Stimulated activated CD4-positive, alpha-beta T cell treated with anti-CD3 and anti-CD28 coated beads, Interleukin-2, amount 100 ng/mL, for 24 hours (primary cell): ENCODE measurements at places on chromosomes 4 and X.

GRCh38 chr4:189823591-189823990 lies 117.1 kb upstream of the FRG1 start:
- no peak for DNase-seq

GRCh38 chr4:172553216-172553615 lies 615.4 kb upstream of the GALNT7 start:
- no peak for DNase-seq

- no peak for DNase-seq
These were observed 9.0 kb downstream of the ARAP2 start for GRCh38 chr4:36235306-36235705.

DNA sequence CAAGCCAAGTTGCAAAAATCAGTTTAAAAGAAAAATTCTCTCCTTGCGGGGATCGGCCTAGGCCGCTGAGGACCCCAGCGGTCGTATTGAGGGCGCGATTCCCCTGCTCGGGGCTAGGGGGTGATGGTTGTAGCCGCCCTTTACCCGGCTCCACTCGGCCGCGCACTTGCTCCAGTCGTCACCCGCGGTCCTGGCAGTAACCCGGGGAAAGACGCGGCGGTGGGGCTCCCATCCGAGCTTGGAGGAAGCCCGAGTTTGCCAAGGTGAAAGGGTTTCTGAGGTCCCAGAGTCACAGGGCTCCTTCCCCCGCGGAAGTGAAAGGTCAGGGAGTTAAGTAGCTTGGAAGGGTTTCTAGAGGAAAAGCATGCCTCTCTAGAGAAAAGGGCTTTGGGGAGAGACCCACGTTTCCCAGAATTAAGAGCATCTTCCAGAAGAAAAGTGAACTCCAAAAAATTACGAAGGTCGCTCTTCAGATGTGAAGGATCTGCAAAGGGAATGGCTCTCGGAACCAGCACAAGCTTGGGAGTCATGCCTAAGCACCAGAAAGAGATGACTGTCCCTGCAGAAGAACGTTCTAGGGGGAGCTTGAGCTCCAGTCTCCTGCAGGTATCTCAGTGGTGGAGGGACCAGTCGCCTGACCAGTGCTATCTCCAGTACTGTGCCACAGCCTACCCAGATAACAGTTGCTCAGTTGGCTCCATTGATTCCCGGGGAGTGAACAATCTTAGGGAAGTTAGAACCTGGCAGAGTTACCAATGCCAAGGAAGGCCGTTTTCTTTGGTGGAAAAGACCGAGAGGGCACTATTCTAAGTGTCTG lies 875 bp downstream of the LAP3 start:
- DNase-seq = peak; percentile 54

- no peak for DNase-seq
These were observed 59.3 kb upstream of the SH3RF1 start for GRCh38 chr4:169330095-169330494.

GRCh38 chr4:26753617-26754016 lies 107.0 kb upstream of the STIM2 start:
- DNase-seq = no peak

DNA sequence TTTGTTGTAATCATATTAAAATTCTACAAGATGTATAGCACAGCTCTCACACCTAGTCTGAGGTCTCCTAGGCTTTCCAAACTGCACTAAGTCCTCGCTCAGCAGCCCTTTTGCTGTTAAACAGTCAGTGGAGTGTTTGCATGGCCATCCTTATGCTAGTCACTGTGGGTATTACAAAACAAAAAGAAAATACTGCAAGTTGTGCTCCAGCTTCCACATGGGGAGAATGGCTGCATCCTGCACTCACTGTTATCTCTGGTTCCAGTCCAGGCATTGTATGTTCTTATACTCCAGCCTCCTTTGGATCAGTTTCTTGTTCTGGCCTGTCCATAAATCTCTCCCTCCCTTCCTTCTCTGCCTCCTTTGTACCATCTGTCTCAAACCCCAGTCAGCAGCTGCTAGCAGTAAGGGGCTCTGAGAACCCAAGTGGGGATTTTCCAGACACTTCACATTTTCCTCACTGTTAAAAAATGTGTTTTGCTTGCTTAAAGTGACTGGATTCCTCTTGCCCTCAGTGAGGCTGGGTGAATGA lies 38.5 kb upstream of the BMP15 start:
- no peak for DNase-seq

GRCh38 chr4:190121759-190122158 lies 51.8 kb upstream of the DUX4 start:
- no peak for DNase-seq

DNA sequence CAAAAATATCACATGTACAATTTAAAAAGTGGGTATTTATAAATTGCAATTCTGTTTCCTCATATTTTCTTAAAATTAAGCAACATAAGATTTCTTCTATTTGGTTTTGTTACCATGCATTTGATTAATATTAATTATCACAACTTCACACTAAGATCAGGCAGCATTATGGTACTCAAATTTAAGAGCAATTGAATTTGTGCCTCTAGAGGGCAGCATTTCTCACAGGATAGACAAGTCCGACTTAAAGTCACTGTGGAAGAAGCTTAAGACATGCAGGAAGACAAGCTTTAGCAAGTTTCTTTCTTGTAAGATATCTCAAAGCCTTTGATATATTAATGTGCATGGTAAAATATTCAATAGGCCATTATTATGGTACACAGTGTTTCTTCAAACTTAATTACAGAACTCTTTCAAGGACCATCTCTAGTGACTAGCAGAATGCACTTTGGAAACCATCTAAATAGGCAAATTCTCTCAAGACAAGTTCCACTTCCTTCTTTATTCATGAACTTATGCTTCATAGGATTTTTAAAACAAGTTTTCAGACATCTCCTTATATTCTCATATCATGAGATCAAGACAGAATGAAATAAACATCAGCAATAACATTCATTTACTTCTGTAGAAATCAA lies 35.0 kb downstream of the FBXW7 start:
- DNase-seq = peak; percentile 60

- DNase-seq = no peak
These were observed 1615.3 kb downstream of the PCDH18 start for GRCh38 chr4:135917011-135917410.

DNA sequence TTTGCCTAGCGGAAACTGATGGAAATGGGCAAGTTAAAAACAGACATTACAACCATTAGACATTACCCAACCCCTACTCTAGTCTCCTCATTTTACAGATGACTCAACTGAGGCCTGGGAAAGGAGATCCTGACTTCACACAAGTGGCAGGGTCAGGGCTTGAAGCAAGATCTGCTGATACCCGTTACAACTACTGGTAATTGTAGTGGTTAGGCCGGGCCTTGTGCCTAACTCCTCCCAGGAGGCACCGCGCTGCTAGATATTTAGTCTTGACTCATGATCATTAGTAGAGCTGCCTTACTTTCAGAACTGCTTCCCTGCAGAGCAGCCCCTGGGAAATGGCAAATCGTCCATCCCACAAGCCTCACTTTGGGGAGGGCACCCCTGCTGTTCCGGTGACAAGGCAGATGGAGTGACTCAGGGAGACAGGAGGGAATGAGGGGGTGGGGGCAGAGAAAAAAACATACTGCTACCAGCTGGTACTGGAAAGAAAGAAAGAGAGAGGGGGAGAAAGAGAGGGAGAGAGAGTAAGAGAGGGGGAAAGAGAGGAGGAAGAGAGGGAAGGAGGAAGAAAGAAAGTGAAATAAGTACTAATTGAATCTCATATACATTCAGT lies 12.2 kb downstream of the ARHGEF6 start:
- DNase-seq = peak; percentile 59

DNA sequence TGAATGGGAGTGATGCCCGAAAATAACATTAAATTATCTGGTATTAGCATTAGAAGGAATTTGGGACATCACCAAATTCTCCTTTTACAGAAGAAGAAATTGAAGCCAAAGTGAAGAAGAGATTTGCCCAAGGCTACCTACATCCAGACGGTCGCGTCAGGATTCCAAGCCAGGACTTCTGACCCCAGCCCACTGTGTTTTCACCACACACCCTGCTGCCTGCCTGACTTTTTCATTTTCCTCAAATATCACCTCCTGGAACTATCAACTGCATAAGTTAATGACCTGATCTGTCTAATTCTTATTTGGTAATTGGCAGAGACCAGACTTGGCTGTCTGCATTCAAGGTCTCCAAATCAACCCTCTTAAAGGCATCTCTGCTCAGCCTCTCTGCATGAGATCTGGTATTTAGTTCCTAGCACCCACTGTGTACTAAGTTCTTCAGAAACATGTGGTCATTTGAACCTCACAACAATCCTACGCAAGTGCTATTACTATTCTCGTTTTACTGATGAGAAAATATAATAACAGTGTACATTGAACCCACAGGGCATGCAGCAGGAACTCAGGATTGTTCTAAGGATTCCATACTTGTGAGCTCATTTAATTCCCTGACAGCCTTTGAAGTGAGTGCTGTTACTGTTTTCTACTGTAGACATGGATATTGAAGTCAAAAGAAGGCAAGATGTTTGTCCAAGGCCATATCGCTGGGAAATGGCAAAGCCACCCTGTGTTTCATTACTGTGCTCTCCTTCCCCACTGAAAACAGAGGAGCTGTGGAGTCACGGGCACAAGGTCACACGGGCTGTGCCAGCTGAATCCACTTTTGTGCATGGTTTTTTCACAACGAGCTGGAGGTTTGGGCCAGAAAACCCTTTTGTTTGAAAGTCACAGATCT lies 195.2 kb upstream of the C1QTNF7 start:
- no peak for DNase-seq

- DNase-seq = no peak
These were observed 352.7 kb upstream of the IGFBP7 start for GRCh38 chr4:57462843-57463242.

- DNase-seq = no peak
These were observed 169.7 kb downstream of the PALLD start for GRCh38 chr4:168666531-168666930.

GRCh38 chr4:155687380-155687982 lies 20.8 kb downstream of the GUCY1A1 start:
- DNase-seq = no peak

DNA sequence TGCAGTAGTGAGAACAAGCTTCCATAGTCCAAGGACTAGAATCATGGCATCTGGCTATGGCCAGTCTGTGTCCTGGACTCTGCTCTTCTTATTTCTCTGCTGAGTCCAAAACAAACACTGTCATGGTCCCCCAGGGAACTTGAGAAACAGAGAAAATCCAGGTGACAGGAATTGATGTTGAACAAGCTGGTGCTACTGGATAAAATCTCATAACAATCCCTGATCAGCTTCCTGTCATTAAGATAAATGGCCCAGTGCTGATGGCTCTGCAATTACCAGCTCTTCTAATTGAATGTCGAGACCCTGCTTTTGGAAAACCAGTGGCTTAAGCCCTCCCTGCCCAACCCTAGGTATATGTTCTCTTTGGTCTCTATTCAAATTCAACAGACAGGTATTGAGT lies 58.8 kb upstream of the ARHGAP36 start:
- DNase-seq = no peak

- DNase-seq = no peak
These were observed 292.3 kb downstream of the ANKRD50 start for GRCh38 chr4:124420166-124420695.

DNA sequence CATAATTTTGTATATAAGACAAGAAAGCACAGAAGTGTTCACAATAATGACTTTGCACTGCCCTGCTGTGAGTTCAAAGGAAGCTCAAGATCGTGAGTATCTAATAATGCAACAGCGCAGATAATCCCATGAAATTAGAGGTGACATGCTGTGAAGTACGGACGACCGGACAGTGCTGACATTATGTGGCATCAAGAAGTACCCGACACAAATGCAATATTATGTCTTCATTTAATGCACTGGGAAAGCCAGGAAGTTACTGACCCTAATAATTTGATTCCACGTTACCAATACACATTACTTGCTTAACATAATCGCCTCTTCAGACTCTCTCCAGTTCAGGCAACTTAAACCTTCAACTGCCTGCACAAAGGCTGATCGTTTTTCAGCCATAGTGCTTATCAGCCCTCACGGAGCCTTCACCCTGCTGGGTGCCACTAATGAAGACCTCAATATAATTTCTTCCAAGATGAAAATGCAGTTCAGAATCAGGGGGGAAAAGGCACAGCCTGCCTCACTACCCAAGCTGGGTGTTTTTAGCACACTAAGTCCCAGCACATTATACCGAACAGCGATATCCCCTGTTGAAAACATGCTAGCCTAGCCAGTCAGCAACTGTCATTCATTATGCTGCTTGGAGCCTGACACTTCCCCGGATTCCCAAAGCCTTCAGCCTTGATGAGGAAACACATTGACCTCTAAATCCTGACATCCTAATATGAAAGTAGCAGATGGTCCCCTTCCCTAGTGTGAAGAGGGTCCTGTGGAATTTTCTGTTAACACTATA lies 56.1 kb downstream of the SLC7A11 start:
- DNase-seq = no peak

- DNase-seq = no peak
These were observed 167.6 kb downstream of the ARHGAP24 start for GRCh38 chr4:85642356-85643100.

DNA sequence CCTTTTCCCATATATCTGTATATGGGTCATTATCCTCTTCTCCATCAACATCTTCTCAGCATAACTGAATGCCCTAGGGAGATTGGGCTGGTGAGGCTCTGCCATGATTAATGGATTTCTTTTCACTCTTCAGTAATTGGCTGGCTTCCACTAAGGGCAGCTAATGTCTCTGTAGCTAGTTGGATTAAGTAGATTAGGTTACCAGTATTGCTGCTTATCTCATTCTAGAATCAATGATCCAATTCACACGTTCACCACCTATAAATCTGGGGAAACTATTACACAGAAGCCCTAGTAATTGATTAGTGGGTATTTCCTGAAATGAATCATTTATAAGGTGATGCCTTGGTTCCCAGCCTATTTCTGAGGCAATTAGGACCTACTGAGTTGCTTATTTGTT lies 94.8 kb downstream of the KDR start:
- DNase-seq = no peak

- DNase-seq = no peak
These were observed 73.3 kb upstream of the ZDHHC15 start for GRCh38 chrX:75596178-75596577.

- no peak for DNase-seq
These were observed 84.5 kb downstream of the ACOX3 start for GRCh38 chr4:8355864-8356565.

- no peak for DNase-seq
These were observed 30.8 kb downstream of the EXOC1 start for GRCh38 chr4:55884093-55884850.

DNA sequence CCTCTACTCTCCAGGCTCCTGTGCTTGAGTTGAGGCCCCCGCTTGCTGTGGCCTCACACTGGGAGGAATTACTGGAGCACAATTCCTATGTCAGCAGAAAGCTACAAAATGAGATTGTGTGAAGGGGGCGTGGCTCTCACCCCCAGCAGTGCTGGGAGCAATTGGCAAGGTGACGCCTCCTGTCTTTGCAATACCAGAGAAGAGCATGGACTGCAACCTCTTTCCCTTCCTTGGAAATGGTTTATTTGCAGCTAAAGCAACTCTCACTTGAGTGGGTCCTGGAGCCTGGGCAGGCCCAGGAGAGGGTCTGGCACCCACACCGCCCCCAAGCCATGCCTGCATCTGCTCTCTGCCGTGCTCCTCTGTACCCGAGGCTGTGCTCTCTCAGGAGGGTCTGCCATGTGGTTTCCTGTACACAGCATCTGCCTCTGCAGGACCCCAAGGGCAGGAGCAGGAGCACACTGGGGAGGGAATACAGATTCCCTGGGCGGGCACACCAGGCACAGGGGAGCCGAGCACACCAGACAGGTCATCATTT lies 32.9 kb upstream of the HGFAC start:
- no peak for DNase-seq

- DNase-seq = no peak
These were observed 61.2 kb downstream of the CDS1 start for GRCh38 chr4:84644087-84644486.
